Central memory CD4-positive, alpha-beta T cell (primary cell): ENCODE measurements at places on chromosomes 1 and 21.

DNA sequence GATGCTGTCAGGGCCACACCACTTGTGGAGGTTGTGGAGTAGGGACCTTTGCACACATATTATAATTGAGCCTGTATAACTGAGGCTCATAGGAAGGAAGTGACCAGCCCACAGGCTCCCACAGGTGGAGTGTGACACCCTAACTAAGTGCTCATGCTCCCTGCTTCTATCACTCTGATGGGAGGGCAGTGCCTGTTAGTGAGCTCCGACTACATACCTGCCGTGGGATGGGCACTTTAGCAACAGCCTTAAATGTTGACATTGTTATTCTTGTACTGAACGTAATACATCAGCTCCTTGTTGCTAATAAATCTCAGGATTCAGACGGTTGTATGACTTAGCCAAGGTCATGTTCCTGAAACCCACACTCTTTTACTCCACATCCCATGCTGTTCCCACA is 58.0 kb downstream of the BEND5 start:
- DNase-seq, result no peak

- DNase-seq, result no peak
Measured at GRCh38 chr21:44326716-44327602, 12.2 kb downstream of the CFAP410 start.

- no peak for DNase-seq
Measured at GRCh38 chr1:171126504-171126903, 35.8 kb downstream of the FMO3 start.

GRCh38 chr1:167860231-167860923 is 53.6 kb downstream of the ADCY10 start:
- DNase-seq, result no peak

GRCh38 chr1:2930913-2931723 is 90.1 kb upstream of the ACTRT2 start:
- DNase-seq, result no peak

- DNase-seq, result no peak
Measured at GRCh38 chr1:74717626-74718025, 15.2 kb downstream of the CRYZ start.
